Stimulated activated naive CD4-positive, alpha-beta T cell (primary cell): ENCODE measurements at places on chromosomes 3 and 15.

GRCh38 chr3:142498397-142499180 lies 50.8 kb upstream of the XRN1 start:
- no peak for DNase-seq

DNA sequence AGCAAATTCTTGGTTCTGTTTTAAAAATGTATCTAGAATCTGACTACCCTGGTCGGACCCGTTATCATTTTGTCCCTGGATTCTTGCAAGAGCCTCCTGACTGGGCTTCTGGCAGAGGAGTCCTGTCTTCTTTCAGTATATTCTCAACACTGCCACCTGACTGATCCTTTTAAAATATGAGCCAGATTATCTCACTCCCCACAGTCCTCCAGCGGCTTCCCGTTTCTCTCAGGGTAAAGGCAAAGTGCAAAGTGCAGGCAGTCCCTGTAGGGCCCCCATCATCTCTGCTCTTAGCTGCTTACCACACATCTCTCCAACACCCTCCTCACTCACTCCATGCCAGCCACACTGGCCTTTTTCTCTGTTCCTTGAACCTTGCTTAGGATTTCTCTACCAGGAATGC lies 28.4 kb downstream of the CRTC3 start:
- no peak for DNase-seq

DNA sequence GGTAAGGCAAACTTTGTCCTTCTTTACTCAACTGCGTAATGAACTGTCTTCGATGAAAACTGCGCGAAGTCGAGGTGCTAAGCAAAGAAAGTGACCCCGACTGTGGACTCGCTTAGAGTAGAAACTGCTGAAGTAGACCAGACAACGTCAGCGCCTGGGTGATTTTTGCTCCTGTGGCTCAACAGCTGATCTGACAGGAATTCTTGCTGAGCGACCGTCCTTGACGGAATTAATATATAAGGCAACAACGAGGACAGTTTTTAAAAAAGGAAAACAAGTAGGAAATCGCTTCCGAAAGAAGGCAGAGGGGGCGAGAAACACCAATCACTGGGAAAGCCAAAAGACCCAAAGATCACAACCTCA lies 541 bp downstream of the RPS27L start:
- DNase-seq: no peak

- DNase-seq: peak; percentile 15
Measured at GRCh38 chr3:30631243-30631904, 25.0 kb downstream of the TGFBR2 start.

GRCh38 chr3:49609815-49610214 lies 55.5 kb downstream of the BSN start:
- DNase-seq: no peak

DNA sequence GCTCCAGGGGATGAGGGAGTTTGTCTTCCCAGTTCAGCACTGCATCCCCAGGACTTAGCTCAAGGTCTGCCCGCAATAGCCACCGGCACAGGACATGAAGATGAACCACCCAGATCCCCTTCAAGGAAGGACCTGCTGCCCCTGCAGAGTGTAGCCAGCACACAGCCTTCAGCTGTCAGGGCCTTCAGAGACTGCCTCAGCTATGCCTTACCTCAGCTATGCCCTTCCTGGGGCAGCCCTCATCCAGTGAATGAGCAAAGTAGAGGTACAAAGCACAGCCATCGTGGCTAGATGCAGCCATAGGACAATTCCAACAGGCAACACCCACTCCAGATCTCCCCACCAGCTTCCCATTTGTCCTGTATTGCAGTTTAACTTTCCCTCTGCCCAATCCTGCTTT lies 291.2 kb upstream of the STT3B start:
- DNase-seq: no peak

GRCh38 chr15:85404176-85404917 lies 23.9 kb downstream of the AKAP13 start:
- DNase-seq: no peak

DNA sequence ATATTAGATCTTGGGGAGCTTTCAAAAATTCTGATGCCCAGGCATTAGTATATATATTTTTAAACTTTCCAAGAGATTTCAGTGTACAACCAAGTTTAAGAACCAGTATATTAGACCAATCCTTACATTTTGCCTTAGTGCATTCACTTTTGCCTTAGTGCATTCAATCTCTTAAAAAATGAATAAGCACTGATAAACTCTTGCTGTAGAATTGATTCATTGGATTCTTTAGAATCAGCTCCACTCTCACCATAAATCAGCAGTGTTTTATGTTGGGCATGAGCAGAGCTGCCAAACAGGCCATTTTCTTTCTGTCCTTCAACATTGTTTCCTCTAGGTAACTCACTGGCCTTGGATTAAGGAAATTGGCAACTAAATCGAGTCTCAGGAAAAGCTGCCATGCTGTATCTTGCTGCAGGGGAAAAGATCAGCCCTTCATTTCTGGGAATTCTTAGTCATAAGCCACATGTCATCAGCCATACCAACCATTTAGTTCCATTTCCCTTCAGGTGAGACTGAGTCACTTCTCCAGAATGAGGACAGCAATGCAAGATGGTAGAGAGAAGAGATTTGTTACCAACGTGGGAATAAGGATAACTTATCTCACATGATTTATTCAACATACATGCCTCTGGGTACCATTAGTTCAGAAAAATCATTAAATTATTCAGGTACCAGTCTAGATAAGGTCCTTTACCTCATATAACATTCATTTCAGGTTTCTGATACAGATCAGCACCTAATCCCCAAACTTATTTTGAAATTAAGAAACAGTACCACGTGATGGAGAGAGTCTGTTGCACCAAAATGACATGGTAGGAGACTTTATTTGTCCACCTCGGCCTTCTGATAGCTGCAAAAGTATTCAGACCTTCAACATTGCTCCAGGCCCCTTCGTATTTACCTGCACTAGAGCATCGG lies 192.5 kb downstream of the P3H2 start:
- DNase-seq: no peak

- DNase-seq: no peak
Measured at GRCh38 chr3:16510620-16511319, 2.7 kb downstream of the RFTN1 start.

DNA sequence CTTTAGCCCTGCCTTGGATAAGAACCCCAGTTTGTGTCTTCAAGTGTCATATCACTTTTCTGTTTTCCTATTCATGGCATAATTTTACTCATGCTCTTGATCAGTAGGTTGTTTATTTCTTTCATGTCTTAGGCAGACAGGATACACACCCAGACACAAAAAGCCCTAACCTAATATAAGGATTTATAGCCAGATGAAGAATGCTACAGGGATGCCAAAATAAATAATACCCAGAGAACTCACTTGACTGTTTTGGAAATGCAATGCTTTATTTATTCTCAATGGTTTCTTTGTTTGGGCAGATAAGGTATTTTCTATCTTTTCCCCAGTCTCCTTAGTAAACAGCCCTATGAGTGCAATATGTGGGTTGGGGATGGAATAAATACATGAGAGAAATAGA lies 424.0 kb upstream of the PDZRN3 start:
- DNase-seq: no peak

DNA sequence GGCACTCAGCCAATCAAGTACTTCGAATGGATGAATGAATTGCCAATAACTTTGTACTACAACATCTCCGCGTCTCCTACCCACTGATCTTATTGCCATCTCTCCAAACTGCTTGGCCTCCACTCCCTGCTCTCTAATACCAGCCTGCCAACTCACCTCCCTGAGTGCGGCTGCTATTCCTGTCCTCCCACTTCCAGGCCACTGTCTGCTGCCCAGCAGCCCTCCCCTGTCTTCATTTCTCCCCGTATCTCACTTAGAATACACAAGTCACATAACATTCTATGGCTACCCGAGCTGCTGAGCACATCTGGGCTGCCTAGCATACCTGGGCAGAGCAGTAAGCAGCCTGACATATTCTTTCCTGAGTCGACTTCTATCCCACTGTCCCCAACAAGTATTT lies 149.9 kb upstream of the LRTM1 start:
- DNase-seq: no peak

DNA sequence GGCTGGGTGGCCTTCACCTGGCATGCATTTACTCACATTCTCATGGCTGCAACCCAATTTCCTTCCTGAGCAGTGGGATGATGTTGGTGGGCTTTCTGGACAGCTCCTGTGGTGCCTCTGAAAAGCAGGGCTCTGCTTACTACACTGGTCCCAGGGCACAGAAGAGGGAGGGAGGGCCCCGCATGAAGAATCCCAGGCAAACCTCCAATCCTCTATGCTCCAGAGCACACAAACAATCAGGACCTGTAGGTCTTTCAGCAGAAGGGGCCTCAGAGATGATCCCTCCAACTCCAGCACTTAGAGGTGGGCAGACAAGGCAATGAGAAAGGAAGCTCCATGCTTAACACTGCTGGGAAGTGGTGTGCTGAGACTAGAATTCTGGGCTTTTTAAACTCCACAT lies 231.7 kb upstream of the ICE2 start:
- no peak for DNase-seq

GRCh38 chr3:181999314-181999713 lies 287.6 kb downstream of the SOX2 start:
- no peak for DNase-seq

- DNase-seq: peak; percentile 39
Measured at GRCh38 chr3:124928333-124929202, 6.0 kb downstream of the MUC13 start.

DNA sequence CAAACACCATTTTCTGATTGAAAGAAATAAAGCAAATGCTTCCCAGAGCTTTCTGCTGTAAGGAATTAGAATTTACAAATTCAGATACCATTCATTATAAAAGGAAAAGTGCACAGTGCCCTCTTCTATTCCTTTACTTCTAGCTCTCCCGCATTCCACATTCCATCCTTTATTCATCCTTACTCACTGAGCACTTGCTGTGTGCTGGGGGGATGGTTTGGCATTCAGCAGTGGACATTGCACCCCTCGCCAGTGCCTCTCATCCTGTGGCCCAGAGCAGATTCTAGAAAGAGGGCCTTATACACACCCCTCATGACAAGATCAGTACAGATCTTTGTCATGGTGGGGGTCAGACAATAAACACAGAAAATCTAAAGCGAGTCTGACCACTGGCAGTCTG lies 73.0 kb downstream of the MGLL start:
- DNase-seq: no peak

DNA sequence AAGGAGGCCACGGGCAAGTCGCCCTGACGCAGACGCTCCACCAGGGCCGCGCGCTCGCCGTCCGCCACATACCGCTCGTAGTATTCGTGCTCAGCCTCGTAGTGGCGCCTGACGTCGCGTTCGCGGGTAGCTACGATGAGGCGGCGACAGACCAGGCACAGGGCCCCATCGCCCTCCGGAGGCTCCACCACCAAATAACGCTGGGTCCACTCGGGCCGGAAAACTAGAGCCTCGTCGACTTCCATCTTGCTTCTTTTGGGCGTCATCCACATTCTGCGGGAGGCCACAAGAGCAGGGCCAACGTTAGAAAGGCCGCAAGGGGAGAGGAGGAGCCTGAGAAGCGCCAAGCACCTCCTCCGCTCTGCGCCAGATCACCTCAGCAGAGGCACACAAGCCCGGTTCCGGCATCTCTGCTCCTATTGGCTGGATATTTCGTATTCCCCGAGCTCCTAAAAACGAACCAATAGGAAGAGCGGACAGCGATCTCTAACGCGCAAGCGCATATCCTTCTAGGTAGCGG lies at the start of gene EPM2AIP1:
Gene EPM2AIP1, minus strand, starts transcription at position 326 of the 520 bp plus-strand sequence. Its CDS starts 54 bp downstream, at position 272.
- no peak for DNase-seq

GRCh38 chr3:194661374-194661773 lies 10.6 kb downstream of the LSG1 start:
- no peak for DNase-seq

- DNase-seq: no peak
Measured at GRCh38 chr15:39698444-39699390, 83.9 kb downstream of the FSIP1 start.

- no peak for DNase-seq
Measured at GRCh38 chr3:186368176-186368575, 6.1 kb upstream of the DGKG start.

- no peak for DNase-seq
Measured at GRCh38 chr3:141552440-141552991, 65.7 kb downstream of the RASA2 start.
